ENCODE measurements at places on chromosomes 3 and 15.

DNA sequence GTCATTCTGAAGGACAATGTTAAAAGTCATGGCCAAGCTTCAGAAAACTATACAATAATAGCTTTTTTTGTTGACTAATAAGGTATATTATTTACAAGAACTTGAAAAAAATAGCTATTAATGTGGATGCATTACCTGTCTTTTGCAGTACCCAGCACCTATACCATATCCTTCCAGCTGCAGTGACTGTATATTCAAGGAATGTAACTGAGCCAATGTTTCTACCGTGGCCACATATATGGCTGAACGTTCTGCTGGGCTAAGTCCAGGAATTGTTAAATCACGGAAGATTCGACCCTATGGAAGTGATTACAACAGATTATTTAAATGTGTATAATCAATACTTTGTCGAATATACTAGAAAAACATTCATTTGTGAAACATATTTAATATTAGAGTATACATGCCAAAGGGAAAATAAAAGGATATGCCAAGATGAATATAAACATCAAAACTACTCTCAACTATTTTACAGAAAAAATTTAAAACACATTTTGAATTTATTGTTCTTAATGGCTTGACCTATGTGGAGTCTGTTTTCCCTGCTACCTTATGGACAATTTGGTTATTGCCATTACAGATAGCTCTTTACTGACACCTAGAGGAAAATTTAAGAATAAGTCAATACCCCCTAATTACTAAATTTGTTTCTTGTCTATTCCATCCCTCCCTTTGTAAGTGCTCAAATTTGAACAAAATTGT, 17.6 kb downstream of the ACAD11 start:
- DNase-seq, result peak; percentile 12

DNA sequence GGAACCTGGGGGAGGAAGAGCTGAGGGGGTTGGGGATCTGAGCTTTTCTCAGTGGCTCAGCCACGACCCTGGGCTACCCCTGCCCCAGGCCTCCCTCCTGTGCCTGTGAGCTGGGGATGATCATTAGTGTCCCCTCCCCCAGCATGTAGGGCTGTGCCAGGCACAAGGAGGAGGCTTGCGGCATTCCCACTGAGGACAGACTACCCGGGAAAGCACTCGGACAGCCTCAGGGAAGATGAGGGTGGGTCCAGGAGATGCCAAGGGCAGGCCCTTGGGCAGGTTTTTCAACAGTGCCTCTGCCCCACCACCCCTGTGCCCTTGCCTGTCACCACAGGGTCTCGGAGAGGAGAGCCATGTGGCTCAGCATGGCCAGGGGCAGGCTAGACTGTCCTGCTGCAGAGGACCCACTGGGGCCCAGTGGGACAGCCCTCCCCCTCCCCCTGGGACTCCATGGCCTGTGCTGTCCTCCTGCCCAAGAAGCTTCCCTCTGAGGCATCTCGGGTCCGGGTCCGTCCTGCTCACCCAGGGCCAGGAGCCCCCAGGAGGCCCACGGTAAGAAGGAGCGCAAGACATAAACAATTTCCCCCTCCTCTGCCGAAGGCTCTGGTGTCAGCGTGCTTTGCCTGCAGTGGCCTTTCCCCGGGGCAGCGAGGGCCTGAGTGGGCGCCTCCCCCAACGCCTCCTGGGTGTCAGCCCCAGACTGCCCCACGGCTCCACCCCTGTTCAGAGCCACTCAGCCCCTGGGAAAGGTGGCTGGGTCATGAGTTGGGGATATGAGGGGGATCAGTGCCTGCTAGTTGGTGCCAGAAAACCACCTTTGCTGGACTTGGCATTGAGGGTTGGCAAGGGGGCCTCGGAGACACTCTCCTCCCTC, 192.5 kb downstream of the GOLGA6L6 start:
- no peak for DNase-seq

DNA sequence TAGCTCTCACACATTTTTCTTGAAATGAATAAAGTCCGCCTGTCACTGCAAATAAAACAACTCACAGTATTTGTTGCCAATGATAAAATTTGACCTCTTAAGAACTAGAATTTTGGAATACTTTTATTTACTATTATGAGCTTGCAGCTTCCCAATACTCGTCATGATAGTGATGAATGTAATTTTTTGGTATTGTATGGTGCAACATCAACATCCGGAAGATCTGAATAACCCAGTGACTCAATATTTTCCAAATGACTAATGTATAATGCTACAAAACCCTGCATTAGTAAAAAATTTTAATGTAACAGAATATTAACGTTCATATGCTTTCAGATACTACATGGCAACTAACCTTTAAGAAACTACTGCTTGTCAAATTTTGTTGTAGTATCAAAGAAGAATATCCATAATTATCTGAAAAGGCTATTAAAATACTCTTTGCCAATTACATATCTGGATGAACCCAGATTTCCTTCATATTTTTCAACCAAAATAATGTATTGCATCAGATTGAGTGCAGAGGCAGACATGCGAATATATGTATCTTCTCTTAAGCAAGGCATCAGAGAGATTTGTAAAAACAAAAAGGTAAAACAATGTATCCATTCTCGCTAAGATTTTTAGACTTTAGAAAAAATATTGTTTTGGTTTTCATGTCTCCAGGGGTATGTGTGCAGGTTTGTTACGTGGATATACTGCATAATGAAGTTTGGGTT, 95.3 kb downstream of the IGF2BP2 start:
- DNase-seq, result no peak

- DNase-seq, result no peak
Observed at GRCh38 chr3:148957586-148957985, 33.8 kb upstream of the GYG1 start.

- no peak for DNase-seq
Observed at GRCh38 chr15:26421065-26421464, 351.8 kb downstream of the GABRB3 start.

DNA sequence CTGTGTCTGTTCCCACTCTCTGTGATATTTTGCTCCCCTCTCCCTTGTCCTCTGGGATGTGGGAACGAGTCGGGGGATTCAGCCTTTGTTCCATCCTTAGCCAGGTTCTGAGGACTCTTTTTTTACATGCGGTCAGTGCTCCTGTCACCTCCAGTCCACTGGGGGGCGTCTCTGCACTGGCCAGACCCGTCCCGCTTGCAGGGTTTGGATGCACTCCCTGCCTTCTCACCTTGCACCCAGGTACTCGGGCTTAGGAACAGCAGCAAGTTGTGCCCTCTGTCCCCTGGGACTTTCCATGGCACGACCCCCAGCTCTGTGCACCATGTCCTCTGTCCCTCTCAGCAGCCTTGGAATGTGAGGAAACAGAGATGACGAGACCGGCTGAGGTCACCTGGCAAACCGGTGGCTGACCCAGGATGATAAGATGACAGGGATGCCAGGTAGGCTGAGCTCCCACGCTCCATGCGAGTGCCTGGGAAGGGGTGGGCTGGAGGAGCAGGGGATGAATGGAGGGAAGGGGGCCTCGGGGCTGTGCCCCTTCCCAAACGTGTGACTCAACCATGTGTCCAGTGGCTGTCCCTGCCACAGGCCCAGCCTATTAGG, 27.3 kb upstream of the FGD5 start:
- peak; percentile 22 for DNase-seq

GRCh38 chr3:188139466-188139865, 14.5 kb upstream of the LPP start:
- DNase-seq, result no peak

DNA sequence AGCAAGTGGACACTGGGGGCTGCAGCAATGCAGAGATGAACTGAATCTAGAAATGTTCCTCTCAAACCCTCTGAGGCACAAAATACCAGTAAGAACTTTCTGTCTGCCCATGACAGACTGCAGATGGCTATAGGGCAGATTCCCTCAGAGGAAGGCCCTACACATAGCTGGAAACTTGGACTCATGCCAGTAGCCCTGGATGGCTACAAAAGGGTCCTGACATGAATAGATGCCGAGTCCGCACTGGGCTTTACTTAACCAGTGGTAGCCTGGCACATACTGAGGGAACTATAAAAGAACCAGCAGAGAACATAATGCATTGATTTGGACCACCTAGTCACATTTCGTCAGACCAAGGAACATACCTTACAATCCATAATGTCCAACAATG, 66.7 kb downstream of the C3orf80 start:
- DNase-seq, result no peak

- no peak for DNase-seq
Observed at GRCh38 chr15:90031231-90031791, 30.2 kb downstream of the ZNF710 start.
